NCI-H1048 (cell line): ENCODE measurements at places on chromosomes 16 and 17.

DNA sequence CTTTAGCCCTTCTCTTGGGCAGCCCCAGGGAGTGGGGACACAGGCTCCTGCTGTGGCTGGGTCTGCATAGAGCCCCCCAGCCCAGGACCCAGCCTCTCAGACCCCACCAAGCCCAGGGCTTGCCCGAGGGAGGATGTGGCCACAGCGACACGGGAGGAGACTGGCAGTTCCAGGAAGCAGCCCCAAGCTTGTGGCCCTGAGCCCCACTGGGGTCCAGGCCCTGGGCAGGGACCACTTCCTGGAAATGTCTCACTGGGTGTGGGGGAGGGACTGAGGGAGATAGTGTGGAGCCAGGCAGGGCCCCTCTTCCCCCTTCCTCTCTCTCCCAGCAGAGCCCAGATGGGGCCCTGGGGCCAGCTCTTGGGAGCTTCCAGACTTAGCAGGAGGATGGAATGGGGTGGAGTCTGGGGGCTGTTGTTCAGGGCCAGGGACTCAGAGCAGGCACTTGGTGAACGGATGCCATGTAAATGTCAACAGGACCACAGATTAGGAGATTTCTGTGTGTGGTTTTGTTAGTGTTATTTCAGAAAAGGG, 35.3 kb downstream of the ADGRG5 start:
- no peak for DNase-seq

GRCh38 chr16:31273676-31274075, 13.9 kb downstream of the ITGAM start:
- DNase-seq: no peak

GRCh38 chr16:85601730-85602401, 11.3 kb upstream of the GSE1 start:
- no peak for DNase-seq

GRCh38 chr17:80637048-80637781, 92.6 kb downstream of the RPTOR start:
- no peak for DNase-seq

- no peak for DNase-seq
Measured at GRCh38 chr16:13437413-13437795, 482.6 kb upstream of the ERCC4 start.

GRCh38 chr17:60463157-60463835, 41.0 kb downstream of the CHCT1 start:
- no peak for DNase-seq

- no peak for DNase-seq
Measured at GRCh38 chr16:21997697-21998480, 3.0 kb downstream of the PDZD9 start.

- no peak for DNase-seq
Measured at GRCh38 chr16:27740496-27741201, 190.7 kb downstream of the KATNIP start.

- no peak for DNase-seq
Measured at GRCh38 chr16:23945243-23945642, 109.5 kb downstream of the PRKCB start.

DNA sequence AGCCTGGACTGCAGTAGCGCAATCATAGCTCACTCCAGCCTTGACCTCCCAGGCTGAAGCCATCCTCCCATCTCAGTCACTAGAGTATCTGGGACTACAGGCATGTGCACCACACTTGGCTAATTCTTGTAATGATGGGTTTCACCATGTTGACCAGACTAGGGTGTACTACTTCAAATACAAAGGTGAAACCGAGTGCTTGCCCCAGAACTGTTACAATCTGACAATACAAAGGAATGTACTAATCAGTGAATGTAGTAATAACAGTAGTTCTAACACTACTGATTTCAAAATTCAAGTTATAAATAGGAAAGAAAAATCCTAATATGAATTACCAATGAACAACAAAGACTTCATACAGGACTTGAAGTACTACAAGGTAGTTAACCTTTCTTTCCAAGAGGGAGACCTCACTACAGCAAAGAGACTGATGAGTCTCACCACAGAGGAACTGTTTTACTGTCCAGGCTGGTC, 24.4 kb downstream of the CRK start:
- no peak for DNase-seq

DNA sequence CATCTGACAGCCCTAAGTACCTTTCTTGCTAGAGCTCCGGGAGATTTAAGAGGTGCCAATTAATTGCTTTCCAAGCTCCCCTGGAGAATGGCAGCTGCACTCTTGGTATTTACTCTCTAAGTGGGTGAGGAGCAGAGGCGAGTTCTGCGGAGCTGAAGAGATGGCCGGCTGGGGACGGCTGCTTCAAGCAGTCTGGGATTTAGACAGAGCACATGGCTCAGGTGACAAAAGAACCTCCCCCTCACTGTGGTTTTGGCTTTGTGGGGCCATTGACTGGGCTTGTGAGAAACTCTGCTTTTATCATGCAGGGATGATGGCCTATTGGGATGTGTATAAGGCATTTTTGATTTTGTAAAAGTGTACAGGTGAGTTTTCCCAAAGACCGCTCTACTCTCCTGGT, 239.3 kb upstream of the EEF2KMT start:
- DNase-seq: no peak

- no peak for DNase-seq
Measured at GRCh38 chr17:67376737-67377487, at the start of gene PITPNC1. Gene PITPNC1, plus strand, starts transcription at chr17:67377281.

GRCh38 chr17:57256708-57257112, 387 bp downstream of the MSI2 start:
- DNase-seq: no peak

- no peak for DNase-seq
Measured at GRCh38 chr16:89015271-89015859, 38.4 kb upstream of the CBFA2T3 start.

- DNase-seq: no peak
Measured at GRCh38 chr17:50817838-50818237, 17.5 kb upstream of the WFIKKN2 start.

DNA sequence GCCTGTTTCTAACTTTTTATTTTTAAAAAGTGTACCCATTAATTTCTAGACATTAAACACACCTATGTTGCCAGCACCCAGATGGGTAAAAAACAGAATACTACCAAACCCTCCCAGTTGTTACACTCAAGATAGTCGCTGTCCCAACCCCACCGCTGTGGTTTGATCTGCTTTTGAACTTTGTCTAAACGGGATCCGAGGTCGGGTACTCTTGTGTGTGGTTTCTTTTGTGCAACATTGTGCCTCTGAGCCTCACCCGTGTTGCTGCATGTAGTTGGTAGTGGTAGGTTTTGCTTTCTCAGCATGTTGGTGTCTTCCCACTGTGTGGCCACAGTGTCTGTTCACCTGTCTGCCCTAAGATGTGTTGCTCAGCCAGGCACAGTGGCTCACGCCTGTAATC, 4.3 kb downstream of the KLHL36 start:
- no peak for DNase-seq

DNA sequence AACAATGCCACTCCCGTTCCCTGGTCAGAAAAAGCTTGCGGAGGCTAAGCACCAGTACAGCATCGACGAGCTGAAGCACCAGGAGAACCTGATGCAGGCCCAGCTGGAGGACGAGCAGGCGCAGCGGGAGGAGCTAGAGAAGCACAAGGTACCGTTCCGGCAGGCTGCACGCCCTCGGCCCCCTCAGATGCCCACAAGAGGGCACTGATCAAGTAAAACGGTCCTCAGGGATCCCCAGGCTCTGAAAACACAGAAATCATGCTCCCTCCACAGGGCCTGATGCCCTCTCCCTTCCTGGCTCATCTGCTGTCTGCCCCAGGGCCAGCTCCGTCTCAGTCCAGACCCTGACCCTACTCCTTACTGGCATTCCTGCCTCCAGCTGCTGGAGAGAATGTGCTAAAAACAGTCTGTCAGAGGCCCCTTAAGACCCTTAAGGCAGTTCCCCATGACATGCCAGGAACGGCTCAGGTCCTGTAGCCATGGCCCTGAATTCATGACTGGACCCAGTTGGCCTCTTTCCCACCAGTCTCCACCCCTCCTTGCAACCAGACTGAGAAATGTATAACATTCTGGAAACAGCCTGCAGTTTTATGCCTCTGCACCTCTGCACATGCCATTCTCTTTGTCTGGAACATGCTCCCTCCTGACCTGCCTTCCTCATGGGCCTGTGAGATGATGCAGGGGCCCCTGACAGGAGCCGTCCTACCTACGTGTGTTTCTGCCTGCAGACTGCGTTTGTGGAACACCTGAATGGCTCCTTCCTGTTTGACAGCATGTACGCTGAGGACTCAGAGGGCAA, 21.8 kb downstream of the DRC3 start:
- no peak for DNase-seq

- DNase-seq: no peak
Measured at GRCh38 chr17:33079201-33079600, 87.6 kb downstream of the SPACA3 start.

GRCh38 chr16:53542283-53542682, 39.3 kb upstream of the AKTIP start:
- DNase-seq: no peak

GRCh38 chr16:5874899-5875298, 777.3 kb upstream of the EEF2KMT start:
- no peak for DNase-seq
